G401 (cell line): ENCODE measurements at places on chromosomes 7 and 10.

DNA sequence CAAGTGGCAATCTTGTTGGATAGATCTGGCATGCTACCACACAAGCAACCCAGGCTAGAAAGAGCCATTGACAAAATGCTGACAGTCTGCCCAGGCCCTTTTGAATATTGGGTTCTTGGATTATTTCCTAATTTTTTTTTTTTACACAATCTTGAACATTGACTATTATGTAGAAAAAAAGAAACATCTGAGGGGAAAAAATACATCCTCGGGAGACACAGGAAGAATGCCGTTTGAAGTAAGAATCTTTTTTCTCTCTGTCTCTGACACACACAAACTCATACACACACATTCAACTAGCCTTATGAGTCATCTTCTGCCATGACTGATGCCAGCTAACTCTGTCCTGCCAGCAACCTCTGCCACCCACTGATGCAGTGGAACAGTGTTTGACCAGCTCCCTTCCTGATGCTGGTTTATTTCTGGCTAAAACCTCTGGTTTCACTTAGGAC is 47.2 kb downstream of the SORBS1 start:
- DNase-seq = peak; percentile 78

- peak; percentile 75 for DNase-seq
These were observed 23.1 kb upstream of the PIK3CG start for GRCh38 chr7:106841896-106842390.

DNA sequence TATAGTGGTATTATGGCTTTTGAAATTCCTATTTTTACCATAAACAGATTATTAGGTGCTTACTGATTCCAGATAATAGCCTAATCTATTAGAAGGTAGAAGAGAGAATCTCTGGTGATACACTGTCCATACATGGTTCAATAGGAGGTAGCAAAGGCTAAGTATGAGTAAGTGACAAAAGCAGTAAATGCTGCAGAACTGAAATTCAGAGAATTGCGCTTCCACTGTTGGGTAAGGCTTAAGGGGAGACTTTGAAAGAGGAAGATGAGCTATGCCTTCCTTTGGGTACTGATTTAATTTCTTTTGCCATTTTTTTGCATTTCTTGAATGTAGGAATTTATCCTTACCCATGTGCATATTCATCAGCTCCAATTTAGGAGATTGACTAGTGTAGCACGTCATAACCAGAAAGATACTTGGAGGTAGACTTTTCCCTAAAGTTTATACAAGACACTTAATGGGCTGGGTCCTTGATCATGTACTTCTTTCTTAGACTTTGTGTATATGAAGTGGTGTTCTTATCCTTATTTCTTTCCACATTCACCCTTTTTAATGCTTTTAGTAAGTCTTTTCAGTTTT is 15.3 kb downstream of the MKLN1 start:
- no peak for DNase-seq

- no peak for DNase-seq
These were observed 10.2 kb downstream of the CCDC6 start for GRCh38 chr10:59896191-59896590.
